ENCODE measurements at places on chromosomes 3 and 15.

GRCh38 chr3:152339881-152340505, 71.3 kb downstream of the MBNL1 start:
- no peak for DNase-seq

- DNase-seq, result no peak
Observed at GRCh38 chr3:86991840-86992435, 989 bp upstream of the VGLL3 start.

DNA sequence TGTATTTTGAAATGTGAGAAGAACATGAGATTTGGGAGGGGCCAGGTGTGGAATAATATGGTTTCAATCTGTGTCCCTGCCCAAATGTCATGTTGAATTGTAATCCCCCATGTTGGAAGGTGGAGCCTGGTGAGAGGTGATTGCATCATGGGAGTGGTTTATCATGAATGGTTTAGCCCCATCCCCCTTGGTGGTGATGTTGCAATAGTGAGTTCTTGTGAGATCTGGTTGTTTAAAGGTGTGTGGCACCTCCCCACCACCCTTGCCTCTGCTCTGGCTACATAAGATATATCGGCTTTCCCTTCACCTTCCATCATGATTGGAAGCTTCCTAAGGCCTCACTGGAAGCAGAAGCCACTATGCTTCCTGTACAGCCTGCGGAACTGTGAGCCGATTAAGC, 23.9 kb upstream of the TMEM108 start:
- no peak for DNase-seq

GRCh38 chr3:47162697-47163168, 1.2 kb downstream of the SETD2 start:
- no peak for DNase-seq

DNA sequence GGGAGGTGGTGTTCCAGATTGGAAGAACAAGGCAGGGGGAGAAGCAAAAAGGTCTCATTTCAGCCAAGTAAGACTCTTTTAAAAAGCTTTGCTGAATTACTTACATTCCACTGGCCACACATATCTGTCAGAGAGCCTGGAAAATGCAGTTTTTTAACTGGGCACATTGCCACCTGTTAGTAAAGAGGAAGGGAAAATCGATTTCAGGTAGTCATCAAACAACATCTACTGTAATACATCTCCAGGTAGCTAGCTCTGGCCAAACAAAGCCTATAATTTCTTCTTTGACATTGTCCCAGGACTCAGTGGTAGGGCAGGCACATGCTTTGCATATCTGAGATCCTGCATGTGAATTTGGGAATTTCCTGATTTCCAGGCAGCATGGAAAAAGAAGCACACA, 480.7 kb upstream of the SUCLG2 start:
- no peak for DNase-seq

GRCh38 chr15:41561777-41562145, 2.7 kb downstream of the TYRO3 start:
- no peak for DNase-seq

DNA sequence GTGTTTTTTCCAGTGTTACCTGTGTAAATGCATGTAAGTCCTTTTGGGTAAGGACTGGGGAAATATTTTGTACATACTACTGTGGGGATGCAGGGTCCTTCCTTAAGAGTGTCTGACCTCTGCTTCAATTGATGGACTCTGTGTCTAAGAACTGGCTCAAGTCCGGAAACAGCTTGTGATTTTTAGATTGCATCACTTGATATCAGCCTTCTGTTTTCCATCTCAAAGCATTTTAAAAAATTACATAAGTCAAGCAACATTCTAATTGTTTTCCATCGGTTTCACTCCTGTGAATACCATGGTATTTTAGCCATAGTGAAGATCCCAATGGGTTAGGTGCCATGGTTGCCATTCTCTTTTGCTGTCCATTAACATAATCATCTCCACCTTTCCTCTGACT, 597.6 kb downstream of the SQOR start:
- no peak for DNase-seq

DNA sequence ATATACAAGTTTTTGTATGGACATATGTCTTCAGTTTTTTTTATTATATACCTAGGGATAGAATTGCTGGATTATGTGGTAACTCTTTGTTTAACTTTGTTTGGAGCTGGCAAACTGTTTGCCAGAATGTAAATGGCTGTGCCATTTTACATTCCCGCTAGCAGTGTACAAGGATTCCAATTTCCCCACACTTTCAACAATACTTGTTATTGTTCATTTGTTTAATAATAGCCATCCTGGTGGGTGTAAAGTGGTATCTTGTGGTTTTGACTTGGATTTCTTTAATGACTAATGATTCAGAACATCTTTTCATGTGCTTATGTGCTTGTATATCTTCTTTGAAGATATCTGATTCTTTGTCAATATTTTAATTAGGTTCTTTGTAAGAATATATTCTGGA, 64.4 kb downstream of the ZNF609 start:
- no peak for DNase-seq

DNA sequence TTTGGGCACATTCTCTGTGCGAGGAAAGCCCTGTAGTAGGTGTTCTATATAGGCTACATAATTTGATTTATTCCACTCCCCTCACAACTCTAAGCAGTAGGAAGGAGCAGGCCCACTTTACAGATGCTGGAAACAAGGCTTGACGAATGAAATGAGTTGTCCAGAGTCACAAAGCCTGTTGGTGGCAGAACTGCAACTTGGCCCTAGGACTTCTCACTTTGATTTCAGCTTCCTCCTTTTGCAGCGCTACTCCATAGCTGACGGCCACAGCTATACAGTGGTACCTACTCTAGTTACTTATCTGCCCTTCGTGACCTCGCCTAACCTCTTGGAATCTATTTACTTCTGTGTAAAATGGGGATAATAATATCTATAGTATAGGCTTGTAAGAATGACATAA, 2.5 kb upstream of the IRAK2 start:
- no peak for DNase-seq

GRCh38 chr3:94076055-94076454, 13.2 kb downstream of the NSUN3 start:
- no peak for DNase-seq

- DNase-seq, result no peak
Observed at GRCh38 chr15:98725874-98726273, 77.5 kb downstream of the IGF1R start.

GRCh38 chr3:36065321-36065720, 315.0 kb upstream of the STAC start:
- no peak for DNase-seq

DNA sequence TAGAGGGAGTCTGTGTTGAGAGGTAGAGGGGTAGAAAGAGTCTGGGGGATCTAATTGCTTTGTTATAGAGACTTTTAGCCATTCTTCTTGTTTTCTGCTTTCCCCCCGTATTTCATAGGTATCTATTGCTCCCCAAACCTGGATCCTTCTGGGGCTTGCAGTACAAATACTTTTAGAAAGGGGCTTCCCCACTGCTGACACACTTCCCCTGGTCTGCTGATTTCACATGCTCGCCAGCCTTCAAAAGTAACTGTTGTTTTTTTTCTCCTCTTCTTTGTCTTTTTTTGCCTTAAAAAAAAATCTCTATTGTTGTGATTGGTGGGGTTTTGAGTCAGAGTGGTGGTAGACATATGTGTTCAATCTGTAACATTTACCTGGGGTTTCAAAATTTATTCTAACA, 300.6 kb upstream of the AZI2 start:
- no peak for DNase-seq

DNA sequence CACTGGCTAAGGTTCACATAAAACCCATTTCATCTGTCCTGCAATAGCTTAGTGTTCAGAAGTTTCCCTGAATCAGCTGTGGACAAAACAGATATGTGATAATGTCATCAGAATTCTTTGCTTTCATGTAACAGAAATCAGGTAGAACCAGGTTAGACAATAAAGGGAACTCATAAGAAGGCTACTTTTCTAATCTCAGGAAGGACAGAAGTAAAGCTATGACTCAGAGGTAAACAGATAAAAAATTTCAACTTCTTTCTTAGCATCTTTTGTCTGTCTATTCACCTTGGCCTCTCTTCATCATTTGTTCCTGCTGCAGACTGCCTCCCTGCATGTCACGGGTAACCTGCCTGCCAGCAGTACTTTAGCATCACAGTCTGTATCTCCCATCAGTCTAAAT, 643.1 kb downstream of the MECOM start:
- no peak for DNase-seq

- DNase-seq, result no peak
Observed at GRCh38 chr3:78070188-78070587, 1030.3 kb downstream of the ROBO2 start.

DNA sequence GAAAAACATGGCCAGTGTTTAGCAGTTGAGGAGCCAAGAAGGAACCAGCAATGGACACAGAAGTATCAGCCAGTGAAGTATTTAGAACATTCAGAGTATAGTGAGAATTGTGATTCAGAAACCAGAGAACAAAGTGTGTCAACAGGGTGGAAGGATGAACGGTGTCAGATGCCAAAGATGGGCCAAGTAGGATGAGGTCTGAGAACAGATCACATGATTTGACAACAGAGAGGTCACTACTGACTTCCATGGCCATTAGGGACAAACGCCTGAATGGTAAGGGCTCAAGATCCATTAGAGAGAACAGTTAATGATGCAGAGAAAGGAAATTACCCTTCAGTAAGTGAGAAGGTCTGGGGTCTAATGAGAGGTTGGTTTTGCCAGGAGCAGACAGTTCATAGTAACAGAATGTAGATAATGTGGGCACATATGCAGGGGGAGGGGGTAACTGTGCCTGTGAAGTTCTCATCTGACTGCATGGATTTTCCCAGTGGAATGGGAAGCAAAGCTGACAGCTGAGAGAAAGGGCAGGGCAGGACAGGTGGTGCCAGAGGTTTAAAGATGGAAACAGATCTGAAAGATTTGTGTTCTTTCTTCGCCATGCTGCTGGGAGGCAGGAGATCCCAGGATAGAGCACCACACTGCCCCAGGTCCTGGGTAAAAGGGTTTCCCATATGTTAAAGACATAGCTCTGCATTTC, 4.8 kb upstream of the ACAD9 start:
- DNase-seq, result no peak

- no peak for DNase-seq
Observed at GRCh38 chr3:159186581-159186980, 384.7 kb downstream of the MFSD1 start.

DNA sequence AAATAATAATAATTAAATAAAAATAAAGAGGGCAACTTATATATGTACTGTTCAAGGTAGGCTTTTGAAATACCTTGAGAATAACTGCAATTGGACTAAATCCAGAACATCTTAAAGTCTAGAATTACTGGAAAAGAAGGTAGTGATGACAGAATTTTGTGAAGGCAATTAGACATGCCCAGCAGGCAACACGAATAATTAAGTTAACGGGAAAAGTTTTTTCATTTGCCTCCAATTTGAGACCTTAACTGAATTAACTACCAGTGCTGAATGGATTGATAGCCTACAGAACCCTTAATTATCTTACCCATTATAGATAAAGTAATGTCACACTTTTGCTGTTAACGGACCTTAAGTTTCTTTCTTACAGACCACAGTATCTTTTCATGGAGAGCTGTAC, 13.3 kb downstream of the COX5A start:
- no peak for DNase-seq

DNA sequence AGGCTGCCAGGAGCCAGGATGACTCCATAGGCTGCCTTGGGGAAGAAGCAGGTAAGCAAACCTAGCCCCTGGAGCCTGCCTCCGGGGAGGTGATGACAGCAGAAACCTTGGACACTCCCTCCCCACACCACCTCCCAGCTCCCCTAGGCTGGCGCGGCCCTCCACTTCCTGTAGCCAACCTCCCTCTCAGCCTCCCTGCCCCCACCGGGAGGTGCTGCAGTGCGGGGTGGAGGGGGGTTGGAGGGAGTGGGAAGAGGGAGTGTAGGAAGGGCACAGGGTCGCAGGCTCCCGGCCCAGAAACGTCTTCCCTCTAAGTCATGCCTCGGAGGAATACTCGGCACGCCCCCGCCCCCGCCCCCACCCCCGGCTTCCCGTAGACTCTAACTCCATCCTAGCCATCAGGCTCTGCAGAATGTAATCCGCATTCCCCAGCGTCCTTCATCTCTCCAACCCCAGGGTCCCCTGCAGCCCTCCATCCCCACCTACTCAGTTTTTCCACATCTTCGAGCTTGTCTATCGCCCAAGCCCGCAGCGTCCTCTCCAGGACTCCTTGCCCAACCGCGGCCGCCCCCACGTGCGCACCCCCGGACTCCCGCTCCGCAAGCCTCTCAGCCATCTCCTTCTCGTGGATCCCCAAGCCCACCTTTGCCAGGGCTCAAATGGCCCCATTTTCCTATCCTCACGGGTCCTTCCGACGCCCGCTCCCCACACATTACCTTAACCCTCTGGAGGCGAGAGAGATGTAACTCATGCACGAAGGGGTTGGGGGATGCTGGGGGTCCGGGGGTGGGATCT, 528 bp downstream of the LPCAT4 start:
- peak; percentile 48 for DNase-seq

DNA sequence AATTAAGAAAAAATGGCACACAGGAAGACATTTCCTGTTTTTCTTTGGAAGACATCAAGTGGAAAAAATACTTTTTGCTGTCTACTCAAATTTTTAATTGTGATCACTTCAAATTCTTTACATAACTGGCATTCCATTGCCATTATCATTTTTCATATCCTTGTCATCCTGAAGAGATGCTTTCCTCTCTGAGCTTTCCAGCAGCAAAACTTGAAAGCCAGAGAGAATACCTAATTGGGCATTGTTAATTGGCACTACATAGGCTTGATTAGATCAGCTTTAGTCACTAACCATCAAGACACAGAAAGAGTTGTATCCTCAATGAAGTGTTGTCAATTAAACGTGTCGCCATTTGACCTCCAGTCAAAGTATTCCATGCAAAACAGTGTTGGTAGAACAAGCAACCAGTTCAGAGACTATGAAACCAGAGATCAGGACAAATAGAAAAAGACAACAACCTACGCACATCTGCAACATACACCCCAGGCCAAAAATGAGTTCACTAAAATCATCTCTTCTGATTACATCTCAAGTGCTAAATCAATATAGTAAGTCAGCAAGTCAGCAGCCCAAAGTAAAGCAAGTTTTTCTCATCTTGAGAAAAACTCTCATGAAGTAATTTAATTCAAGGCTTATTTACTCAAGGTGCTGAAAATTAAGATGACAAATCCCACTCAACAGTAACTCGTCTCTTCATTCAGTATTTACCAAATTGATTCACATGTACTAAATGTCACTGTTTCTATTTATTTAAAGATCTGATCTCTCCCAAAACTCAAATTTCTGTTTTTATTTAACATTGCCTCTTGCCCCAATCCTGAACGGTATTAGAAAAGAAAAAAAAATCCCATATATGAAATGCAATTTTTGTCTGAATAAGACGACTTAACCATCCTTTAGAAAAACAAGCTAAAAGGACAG, 123.0 kb downstream of the SUCLG2 start:
- no peak for DNase-seq

DNA sequence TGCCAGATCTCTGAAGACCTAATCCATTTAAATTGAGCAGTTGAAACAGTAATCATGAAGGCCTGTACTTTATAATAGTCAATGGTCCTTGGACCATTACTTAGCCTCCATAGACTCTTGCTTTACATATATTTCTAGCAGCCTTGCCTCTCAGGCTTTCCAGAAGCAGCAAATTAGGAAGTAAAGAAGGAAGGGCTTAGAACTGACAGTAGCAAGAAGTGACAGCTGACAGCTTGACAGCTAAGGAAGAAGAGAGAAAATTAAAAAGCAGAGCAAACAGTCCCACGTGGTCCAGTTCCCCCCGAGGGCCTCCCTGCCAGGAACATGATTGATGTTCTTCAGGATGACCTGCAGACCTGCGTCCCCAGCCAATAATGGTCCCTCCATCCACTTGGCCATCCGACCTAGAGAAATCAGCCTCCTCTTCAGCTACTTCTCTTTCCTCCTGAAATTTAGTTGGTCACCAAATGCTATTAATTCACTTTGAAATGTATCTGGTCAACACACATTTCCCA, 15.0 kb upstream of the PSMD6 start:
- no peak for DNase-seq

All from CD4-positive, alpha-beta T cell treated with Interleukin-12 subunit alpha and Interleukin-12 subunit beta, for 1 hour (primary cell).